Activated T-helper 2 cell treated with anti-CD3 and anti-CD28 coated beads, Interferon-gamma antibody, Interleukin-2, Interleukin-4, amounts not matched to agents 10 μg/mL and 5 μg/mL and 100 μg/mL, durations not matched to agents 14 hours and 24 hours and 36 hours (primary cell): ENCODE measurements at places on chromosomes 3 and 15.

DNA sequence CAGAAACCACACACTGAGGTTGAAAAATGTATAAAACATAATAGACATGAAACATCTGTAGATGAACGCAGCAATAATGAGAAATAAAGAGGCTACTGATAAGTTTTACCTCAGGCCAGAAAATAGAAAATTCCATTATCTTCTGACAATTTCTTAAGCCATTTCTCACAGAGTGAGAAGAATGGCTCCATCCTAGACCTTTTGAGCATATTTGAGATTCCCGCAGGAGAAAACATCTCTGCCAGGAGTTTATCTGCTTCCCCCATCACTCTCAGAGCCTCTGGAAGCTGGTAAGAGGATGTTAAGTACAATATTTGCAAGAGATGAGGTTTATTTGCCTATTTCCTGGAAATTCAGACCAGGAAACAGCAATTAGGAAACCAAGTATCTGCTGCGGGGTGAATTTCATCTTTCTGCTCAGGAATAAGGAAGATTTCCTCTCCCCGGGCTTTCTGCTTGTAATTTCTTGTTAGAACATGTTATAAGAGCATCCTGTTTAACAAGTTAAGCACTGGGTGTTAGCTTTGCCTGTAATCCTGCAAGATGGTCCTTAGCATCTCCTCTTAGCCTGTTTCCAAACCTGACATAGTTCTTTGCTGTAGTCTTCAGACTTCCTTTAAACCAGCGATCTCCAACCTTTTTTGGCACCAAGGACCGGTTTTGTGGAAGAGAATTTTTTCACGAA, 54.8 kb downstream of the ATP13A4 start:
- DNase-seq: no peak

- peak; percentile 53 for DNase-seq
These were observed 643 bp downstream of the ABCC5 start for GRCh38 chr3:184016811-184017671.

DNA sequence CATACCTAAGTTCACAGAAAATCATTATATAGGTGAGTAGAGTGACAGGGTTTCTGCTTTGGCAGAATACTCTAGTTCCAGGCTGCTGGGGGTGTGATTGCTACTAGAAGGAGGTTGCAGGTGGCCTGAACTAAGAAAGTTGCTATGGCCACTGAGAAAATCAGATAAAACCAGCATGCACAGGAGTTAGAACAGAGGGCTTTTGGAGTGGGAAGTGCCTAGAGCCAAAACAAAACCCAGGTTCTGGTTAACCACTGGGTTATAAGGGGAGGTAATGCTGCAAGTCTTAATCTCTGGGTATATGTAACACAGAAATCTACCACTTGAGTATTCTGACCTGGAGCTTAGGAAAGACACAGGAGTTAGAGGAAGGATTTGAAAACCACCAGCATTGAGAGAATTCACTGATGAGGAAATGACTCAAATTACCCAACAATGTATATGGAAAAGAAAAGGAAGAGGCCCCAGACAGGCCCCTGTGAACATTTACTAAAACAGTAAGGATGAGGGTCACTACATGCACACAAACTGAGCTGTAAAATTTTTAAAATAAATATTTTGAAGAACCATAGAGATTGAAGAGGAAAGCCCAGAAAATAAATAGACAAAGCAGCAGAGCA, 60.0 kb downstream of the PLOD2 start:
- no peak for DNase-seq

- no peak for DNase-seq
These were observed 9.2 kb upstream of the TRAK1 start for GRCh38 chr3:42081838-42082473.

- DNase-seq: no peak
These were observed 74.8 kb downstream of the ABHD5 start for GRCh38 chr3:43765521-43765971.

GRCh38 chr15:77834276-77834990, 201.7 kb upstream of the LINGO1 start:
- no peak for DNase-seq

DNA sequence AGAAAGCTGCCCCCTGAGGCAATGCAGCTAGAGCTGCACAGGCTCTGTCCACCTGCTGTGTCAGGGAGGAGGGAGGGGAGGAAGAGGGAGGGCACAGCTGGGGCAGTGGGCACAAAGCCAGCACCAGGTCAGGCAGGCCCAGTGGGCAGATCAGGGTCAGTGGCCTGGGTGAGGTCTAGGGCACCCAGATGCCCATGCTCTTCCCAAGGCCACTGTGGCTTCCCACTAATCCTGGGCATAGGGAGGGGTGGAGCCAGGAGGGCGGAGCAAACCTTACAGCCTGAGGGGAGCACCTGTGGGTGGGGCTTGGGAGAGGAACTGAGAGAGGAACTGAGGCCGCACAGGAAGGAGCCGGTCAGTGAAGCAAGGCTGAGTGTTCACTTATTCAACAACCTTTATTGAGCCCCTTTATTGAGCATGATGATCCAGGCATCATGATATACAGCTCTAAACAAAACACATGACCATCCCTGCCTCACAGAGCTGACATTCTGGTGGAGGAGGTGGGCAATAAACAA, 55.0 kb downstream of the RHCG start:
- no peak for DNase-seq

- DNase-seq: no peak
These were observed 1145.3 kb downstream of the OTOL1 start for GRCh38 chr3:162641907-162642306.

DNA sequence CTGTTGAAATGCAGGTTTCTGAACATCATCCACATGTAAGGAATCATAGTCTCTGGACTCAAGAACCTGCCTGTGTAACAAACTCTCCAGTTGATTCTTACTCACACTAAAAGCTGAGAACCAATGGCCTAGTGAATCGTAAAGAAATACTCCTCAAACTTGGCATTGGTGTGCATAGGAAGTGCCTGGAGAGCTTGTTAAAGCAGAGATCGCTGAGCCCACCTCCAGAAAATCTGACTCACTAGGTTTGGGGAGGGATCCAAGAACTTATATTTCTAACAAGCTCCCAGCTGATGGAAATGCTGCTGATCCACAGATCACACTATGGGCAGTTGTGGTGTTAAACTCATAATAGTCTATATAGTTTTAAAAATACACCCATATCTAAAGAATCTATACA, 55.8 kb upstream of the LMCD1 start:
- DNase-seq: no peak

DNA sequence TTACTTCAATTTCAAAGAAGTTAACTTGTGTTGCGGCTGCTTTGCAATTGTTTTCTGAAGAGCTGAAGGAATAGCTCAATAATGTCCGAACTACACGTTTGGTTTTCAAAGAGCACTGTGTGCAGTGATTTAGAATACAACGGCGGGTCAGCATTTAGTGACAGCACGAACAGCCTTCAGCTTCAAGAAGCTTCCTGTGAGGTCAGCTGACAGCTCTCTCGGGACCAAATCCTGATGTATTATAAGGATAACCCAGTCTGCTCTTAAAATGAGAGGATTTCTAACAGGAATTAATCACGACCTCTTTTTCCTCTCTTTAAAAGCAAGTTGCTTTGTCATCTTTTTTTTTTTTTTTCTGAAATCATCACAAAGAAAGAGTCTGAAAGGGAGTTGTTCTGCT, 97.9 kb upstream of the UNC13C start:
- no peak for DNase-seq

DNA sequence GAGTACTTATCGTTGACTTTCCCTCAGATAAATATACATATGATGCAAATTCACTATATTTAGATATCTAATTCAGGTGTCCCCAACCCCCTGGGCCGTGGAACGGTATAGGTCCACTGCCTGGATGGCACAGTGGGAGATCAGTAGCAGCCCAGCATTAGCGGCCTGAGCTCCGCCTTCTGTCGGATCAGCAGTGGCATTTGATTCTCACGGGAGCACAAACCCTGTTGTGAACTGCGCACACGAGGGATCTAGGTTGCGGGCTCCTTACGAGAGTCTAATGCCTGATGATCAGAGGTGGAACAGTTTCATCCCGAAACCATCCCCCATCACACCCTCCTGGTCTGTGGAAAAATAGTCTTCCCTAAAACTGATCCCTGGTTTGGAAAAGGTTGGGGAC, 6.9 kb downstream of the KNL1 start:
- DNase-seq: no peak

- no peak for DNase-seq
These were observed 73.6 kb downstream of the ADCY5 start for GRCh38 chr3:123375014-123375940.

DNA sequence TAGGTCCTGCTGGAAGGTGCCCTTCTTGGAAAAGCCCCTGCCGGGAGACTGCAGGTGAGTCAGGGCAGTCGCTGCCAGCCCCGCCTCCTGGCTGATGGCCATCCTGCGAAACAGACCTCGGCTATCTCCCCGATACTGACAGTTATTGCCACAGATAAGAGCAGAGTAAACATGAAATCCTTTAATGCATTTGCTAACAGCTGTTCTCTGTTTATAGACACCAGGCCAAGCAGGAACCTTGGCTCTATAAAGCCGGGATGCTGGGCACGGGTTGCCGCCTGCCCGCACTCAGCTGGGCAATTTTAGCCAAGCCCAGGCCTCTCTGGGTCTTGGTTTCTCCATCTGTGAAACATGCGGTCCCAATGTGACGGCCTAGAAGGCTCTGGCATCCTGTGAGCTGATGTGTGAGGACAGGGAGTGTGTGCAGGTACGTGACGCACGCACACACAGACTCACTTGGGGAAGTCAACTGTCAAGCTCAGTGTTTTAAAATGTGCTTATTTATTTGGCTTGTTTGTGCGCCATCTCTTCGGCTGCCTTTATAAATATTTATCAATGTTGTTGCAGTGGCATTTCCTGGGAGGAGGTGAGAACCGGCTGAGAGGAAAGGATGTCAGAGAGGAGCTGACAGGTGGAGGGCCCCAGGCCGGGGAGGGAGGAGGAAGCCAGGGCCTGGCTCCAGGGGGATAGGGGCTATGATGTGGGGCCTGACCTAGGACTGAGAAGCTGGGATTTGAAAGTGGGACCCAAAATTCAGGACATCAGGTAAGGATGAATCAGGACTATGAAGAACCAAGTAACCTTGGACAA, 50.8 kb upstream of the PRR23E start:
- no peak for DNase-seq

DNA sequence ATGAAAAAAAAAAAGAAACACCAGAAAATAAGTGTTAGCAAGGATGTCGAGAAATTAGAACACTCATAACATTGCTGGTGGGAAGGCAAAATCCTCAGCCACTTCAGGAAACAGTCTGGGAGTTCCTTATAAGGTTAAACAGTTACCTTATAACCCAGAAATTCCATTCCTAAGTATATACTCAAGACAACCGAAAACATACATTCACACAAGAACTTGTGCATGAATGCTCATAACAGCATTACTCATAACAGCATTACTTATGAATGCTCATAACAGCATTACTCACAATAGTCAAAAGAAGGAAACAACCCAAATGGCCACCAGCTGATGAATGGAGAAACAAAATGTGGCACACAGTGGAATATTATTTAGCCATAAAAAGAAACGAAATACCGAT, 34.8 kb upstream of the DCP1A start:
- no peak for DNase-seq

- DNase-seq: no peak
These were observed 83.1 kb downstream of the LMLN start for GRCh38 chr3:198043119-198043518.

DNA sequence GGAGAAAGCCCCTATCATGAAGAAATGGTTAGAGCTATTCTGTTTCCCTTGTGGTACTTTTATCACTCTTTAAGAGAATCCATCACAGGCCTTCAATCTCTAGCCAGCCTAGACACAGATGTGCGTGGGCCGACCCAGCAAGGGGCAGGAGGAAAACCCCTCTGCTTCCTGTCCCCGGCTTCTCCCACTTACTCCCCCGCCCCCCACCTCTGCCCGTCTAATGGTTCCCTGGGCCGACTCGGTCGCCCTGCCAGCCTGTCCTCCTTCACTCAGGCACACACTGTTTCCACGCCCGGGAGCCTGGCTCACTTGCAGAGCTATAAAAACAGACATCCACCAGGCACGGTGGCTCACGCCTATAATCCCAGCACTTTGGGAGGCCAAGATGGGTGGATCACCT, 58.3 kb upstream of the TFRC start:
- DNase-seq: no peak

- no peak for DNase-seq
These were observed 318.6 kb downstream of the FHIT start for GRCh38 chr3:60932643-60933042.

DNA sequence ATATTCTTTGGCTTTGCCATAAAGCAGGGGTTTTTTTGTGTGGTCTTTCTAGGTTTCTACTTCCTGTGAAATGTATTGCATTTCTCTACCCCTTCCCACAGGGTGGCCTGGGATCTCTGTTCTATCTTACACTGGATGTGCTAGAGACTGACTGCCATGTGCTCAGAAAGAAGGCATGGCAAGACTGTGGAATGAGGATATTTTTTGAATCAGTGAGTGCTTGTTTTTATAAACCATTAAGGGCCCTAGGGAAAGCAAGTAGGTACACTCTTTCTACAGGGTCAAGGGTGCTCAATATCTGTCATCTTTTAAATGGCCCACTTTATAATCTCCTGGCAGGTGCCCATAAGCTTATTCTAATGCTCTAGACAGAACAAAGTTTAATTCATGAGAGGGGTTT, 730 bp downstream of the FETUB start:
- DNase-seq: no peak

DNA sequence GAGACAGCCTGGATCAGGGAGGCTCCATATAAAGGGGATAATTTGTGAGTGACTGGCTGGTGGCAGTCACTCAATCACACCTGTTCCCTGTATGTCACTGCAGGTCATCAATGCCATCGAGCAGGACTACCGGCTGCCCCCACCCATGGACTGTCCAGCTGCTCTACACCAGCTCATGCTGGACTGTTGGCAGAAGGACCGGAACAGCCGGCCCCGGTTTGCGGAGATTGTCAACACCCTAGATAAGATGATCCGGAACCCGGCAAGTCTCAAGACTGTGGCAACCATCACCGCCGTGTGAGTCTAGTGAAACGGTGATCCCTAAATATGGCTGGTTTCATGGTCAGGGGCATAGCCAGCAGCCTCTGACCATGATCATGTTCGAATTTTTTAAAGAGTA, 453.2 kb downstream of the EPHB1 start:
- DNase-seq: no peak

- DNase-seq: no peak
These were observed 48.7 kb downstream of the SLC49A4 start for GRCh38 chr3:122843604-122844003.

DNA sequence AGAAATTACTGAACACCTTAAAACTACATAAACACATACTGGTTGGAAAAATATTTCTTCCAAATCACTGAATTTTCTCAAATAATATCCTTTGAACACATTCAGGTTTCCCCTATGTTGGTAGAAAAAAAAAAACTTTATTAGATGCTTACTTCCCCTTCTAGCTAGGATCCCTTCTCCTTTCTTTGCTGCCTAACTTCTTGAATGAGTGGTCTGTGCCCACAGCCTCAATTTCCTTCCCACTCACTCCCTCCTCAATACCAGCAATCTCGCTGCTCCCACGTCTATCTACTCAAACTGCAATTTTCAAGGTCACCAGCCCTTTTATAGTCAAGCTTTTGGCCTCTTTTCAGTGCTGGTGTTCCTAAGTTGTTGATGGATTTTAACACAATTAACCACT, 8.3 kb downstream of the CD200R1 start:
- no peak for DNase-seq

- no peak for DNase-seq
These were observed 32.8 kb upstream of the OCA2 start for GRCh38 chr15:28131946-28132345.
